ENCODE measurements at places on chromosomes 6 and 20.

- H3K27ac ChIP-seq = no peak overlapping the region
- no peaks in the 10 kb centered on the region for H3K36me3 ChIP-seq
- H3K4me1 ChIP-seq = peaks cover 4% of the 10 kb centered on the region
- peak; percentile 27 for DNase-seq
- no peak overlapping the region for H3K4me3 ChIP-seq
These were observed 24.2 kb downstream of the MGME1 start for GRCh38 chr20:17992847-17993513.

GRCh38 chr6:165487347-165487746 is 175.7 kb downstream of the PDE10A start:
- H3K27ac ChIP-seq = no peak overlapping the region
- no peaks in the 10 kb centered on the region for H3K36me3 ChIP-seq
- no peaks in the 10 kb centered on the region for H3K27me3 ChIP-seq
- H3K4me3 ChIP-seq = no peak overlapping the region

GRCh38 chr20:44174996-44175765 is 11.8 kb downstream of the JPH2 start:
- no peaks in the 10 kb centered on the region for H3K36me3 ChIP-seq
- H3K27ac ChIP-seq = no peak overlapping the region
- no peak for DNase-seq
- no peak overlapping the region for H3K4me3 ChIP-seq
- no peaks in the 10 kb centered on the region for H3K27me3 ChIP-seq

DNA sequence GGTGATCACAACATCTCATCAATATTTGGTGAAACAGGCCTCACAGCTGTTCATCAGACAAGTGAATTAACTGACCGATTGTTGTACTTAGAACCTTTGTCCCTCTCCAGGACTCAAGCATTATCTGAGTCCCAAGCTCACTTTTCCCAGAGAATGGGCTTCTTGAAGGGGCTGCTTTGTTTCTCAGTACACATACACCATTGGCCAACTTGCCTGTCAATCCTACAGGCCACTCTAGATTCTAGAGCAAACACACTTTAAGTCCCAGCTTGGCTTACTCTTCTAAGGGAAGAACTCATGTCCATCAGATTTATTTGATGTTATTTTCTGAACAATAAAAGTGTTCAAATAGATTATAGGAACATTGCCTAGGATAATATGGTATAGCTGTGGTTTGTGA is 249.5 kb downstream of the BCKDHB start:
- H3K27ac ChIP-seq = no peak overlapping the region
- no peaks in the 10 kb centered on the region for H3K36me3 ChIP-seq
- no peaks in the 10 kb centered on the region for H3K4me1 ChIP-seq
- H3K4me3 ChIP-seq = no peak overlapping the region

GRCh38 chr20:5987383-5987782 is 36.9 kb downstream of the MCM8 start:
- no peak overlapping the region for H3K4me3 ChIP-seq
- no peak overlapping the region for H3K27ac ChIP-seq
- no peaks in the 10 kb centered on the region for H3K27me3 ChIP-seq
- no peaks in the 10 kb centered on the region for H3K4me1 ChIP-seq
- H3K36me3 ChIP-seq = 0 out of 2 replicates have a peak, but pooled peaks cover 1% of the 10 kb centered on the region
- no peak for DNase-seq

GRCh38 chr6:36698196-36698595 is 570 bp downstream of the RAB44 start:
- no peak for DNase-seq
- no peak overlapping the region for H3K27ac ChIP-seq
- H3K4me3 ChIP-seq = no peak overlapping the region
- H3K4me1 ChIP-seq = no peaks in the 10 kb centered on the region
- peaks cover 17% of the 10 kb centered on the region for H3K27me3 ChIP-seq

- H3K4me1 ChIP-seq = peaks cover 13% of the 10 kb centered on the region
- H3K27ac ChIP-seq = no peak overlapping the region
- no peak overlapping the region for H3K4me3 ChIP-seq
- no peaks in the 10 kb centered on the region for H3K27me3 ChIP-seq
- no peaks in the 10 kb centered on the region for H3K36me3 ChIP-seq
- no peak for DNase-seq
These were observed 129.5 kb downstream of the INSM1 start for GRCh38 chr20:20497242-20497978.

GRCh38 chr6:18663011-18663410 is 275.9 kb downstream of the RNF144B start:
- H3K27ac ChIP-seq = no peak overlapping the region
- H3K27me3 ChIP-seq = no peaks in the 10 kb centered on the region
- H3K4me1 ChIP-seq = no peaks in the 10 kb centered on the region
- H3K36me3 ChIP-seq = no peaks in the 10 kb centered on the region

DNA sequence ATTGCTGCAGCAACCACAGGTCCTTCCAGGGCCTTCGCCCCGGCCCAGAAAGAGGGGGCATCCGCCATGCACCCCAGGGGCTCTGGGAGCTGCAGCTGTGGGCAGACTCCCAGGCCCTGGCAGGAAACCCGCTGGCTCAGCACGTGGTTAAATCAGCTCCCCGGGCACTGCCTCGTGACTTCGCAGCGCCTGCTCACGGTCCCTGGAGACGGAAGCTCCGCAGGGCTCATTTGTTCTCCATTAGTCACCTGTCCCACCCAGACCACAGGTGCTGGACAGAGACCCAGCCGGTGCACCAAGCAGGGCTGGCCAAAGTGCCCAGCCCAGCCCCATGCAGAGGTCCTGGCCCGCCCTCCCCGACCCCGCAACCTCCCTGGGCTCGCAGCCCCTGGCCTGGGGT is 14.7 kb downstream of the KCNQ2 start:
- no peak overlapping the region for H3K27ac ChIP-seq
- peaks cover 44% of the 10 kb centered on the region for H3K27me3 ChIP-seq
- no peak for DNase-seq
- H3K4me3 ChIP-seq = no peak overlapping the region
- H3K4me1 ChIP-seq = no peaks in the 10 kb centered on the region

GRCh38 chr6:28712982-28713381 is 187.3 kb downstream of the GPX5 start:
- no peak for DNase-seq
- H3K27ac ChIP-seq = no peak overlapping the region
- no peak overlapping the region for H3K4me3 ChIP-seq
- no peaks in the 10 kb centered on the region for H3K27me3 ChIP-seq

- H3K36me3 ChIP-seq = peaks cover 62% of the 10 kb centered on the region
- no peaks in the 10 kb centered on the region for H3K27me3 ChIP-seq
- H3K4me3 ChIP-seq = no peak overlapping the region
- DNase-seq = no peak
- H3K27ac ChIP-seq = peak overlapping the region; percentile 17
- H3K4me1 ChIP-seq = peaks cover 30% of the 10 kb centered on the region
These were observed 12.7 kb downstream of the DYNLRB1 start for GRCh38 chr20:34528921-34529297.

GRCh38 chr6:136547336-136547735 is 2.9 kb downstream of the MAP7 start:
- H3K36me3 ChIP-seq = no peaks in the 10 kb centered on the region
- peaks cover 42% of the 10 kb centered on the region for H3K27me3 ChIP-seq
- H3K27ac ChIP-seq = no peak overlapping the region
- DNase-seq = peak; percentile 63

DNA sequence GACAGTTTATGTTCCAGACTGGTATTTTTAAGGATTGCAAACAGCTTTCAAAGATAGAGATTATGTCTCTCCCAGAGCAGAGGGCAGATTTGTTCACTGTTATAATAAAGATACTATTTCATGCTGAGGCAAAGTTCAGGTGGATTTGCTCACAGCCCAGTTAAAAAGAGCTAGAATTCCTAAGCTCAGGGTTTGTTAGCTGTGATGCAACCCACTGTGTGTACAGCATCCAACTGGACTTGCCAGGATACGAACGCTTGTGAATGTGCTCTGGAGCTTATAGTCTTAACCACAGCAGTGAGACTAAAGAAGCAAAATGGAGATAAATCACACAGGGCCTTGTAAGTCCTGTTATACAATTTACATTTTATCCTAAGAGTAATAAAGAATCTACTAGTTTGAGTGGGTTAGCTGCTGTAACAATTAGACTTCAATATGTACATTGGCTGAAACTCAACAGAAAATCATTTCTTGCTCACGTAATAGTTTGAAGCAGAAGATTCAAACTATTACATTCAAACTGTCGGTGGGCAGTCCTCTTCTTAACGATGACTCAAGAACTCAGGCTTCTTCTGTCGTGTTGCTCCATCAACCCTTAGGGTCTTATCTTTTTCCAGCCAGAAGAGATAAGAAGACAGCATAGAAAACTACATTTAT is 204.0 kb upstream of the PLN start:
- no peak overlapping the region for H3K4me3 ChIP-seq
- H3K36me3 ChIP-seq = no peaks in the 10 kb centered on the region
- no peak overlapping the region for H3K27ac ChIP-seq
- peak; percentile 42 for DNase-seq

GRCh38 chr6:150535151-150535804 is 64.4 kb upstream of the PLEKHG1 start:
- H3K27ac ChIP-seq = no peak overlapping the region
- H3K27me3 ChIP-seq = peaks cover 1% of the 10 kb centered on the region
- no peak for DNase-seq
- no peaks in the 10 kb centered on the region for H3K36me3 ChIP-seq
- no peaks in the 10 kb centered on the region for H3K4me1 ChIP-seq
- H3K4me3 ChIP-seq = no peak overlapping the region

DNA sequence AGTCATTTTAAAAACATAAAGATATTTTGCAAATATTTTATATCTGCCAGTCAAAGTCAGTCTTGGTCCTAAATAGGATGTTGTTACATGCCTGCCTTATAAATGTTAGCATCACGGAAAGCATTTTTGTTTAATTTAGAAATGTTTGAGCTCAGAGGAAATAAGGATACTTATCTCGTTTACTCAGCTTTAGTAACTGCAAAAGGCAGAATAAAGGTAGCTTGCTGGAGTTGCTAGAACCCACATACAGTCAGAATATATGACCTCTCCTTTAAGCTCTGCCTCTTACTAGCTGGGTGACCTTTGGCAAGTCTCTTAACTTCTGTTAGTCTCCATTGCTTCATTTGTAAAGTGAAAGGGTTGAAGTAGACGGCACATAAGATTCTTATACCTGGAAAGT is 867.3 kb downstream of the KIF16B start:
- H3K36me3 ChIP-seq = no peaks in the 10 kb centered on the region
- H3K4me3 ChIP-seq = no peak overlapping the region
- H3K27me3 ChIP-seq = no peaks in the 10 kb centered on the region
- peaks cover 2% of the 10 kb centered on the region for H3K4me1 ChIP-seq
- no peak for DNase-seq
- H3K27ac ChIP-seq = no peak overlapping the region

DNA sequence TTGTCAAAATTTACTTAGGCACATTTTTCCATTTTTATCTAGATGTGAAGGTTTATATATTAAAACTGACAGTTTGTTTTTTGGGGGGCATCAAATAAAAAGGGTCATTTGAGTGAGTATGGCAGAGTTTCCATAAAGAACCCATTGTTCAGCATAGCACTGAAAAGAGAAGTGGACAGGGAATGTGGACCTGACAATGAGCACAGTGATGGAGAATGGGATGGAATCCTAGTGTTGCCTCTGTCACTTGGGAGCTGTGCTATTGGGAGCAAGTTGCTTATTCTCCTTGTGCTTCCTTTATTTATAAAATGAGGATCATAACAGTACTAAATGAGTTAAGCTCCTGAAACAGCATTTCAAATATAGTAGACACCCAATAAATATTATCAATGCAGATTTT is 130.7 kb upstream of the SIM1 start:
- H3K27ac ChIP-seq = no peak overlapping the region
- H3K27me3 ChIP-seq = no peaks in the 10 kb centered on the region
- no peak for DNase-seq
- H3K36me3 ChIP-seq = peaks cover 9% of the 10 kb centered on the region

- DNase-seq = no peak
- no peaks in the 10 kb centered on the region for H3K36me3 ChIP-seq
- H3K27me3 ChIP-seq = no peaks in the 10 kb centered on the region
- no peak overlapping the region for H3K4me3 ChIP-seq
- H3K4me1 ChIP-seq = no peaks in the 10 kb centered on the region
- no peak overlapping the region for H3K27ac ChIP-seq
These were observed 126.5 kb downstream of the AFG1L start for GRCh38 chr6:108421366-108421765.

- peaks cover 28% of the 10 kb centered on the region for H3K27me3 ChIP-seq
- no peaks in the 10 kb centered on the region for H3K36me3 ChIP-seq
- H3K4me1 ChIP-seq = peaks cover 2% of the 10 kb centered on the region
- no peak overlapping the region for H3K4me3 ChIP-seq
These were observed 93.2 kb downstream of the PSMG4 start for GRCh38 chr6:3351829-3352524.

GRCh38 chr6:157019733-157020132 is 242.6 kb downstream of the ARID1B start:
- H3K27me3 ChIP-seq = no peaks in the 10 kb centered on the region
- no peak overlapping the region for H3K4me3 ChIP-seq
- peaks cover 12% of the 10 kb centered on the region for H3K4me1 ChIP-seq
- H3K36me3 ChIP-seq = no peaks in the 10 kb centered on the region

DNA sequence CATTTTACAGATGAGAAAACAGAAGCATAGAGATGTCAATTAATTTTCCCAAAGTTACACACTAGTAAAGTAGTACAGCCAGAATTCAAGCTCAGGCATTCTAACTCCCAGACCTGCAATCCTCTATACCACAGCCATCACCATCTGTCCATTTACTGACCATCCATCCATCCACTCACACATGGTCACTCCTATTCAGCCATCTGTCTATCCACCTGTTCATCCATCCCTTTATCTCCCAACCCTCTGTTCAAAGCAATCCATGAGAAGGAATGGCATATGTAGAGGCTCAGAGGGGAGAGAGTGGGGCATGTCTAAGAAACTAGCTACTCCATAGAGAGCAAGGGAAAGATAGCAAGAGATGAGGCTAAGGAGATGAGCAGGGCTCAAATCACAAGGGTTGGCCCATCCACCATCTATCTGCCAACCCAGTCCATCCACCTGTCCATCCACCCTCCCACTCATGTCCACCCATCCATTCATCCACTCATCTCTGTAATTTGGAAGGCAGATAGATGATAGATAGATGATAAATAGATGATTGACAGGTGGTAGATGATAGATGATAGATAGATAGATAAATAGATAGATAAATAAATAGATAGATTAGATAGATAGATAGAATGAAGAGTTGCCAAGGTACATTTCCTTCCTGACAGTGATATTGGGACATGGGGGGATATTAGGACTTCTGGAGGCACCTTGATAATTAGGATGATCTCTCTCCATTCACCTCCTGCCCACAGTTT is 12.2 kb upstream of the C6orf132 start:
- DNase-seq = no peak
- no peaks in the 10 kb centered on the region for H3K36me3 ChIP-seq
- peaks cover 7% of the 10 kb centered on the region for H3K27me3 ChIP-seq
- no peak overlapping the region for H3K4me3 ChIP-seq
- peaks cover 3% of the 10 kb centered on the region for H3K4me1 ChIP-seq
- no peak overlapping the region for H3K27ac ChIP-seq

- no peaks in the 10 kb centered on the region for H3K4me1 ChIP-seq
- peak overlapping the region; percentile 11 for H3K4me3 ChIP-seq
- H3K36me3 ChIP-seq = no peaks in the 10 kb centered on the region
- H3K27me3 ChIP-seq = peaks cover 32% of the 10 kb centered on the region
- H3K27ac ChIP-seq = no peak overlapping the region
- DNase-seq = peak; percentile 86
These were observed 106.6 kb downstream of the TRIM27 start for GRCh38 chr6:28816909-28817807.

- DNase-seq = peak; percentile 54
- peaks cover 38% of the 10 kb centered on the region for H3K4me1 ChIP-seq
- no peak overlapping the region for H3K4me3 ChIP-seq
- H3K27ac ChIP-seq = peak overlapping the region; percentile 46
These were observed 34.0 kb upstream of the PI16 start for GRCh38 chr6:36920546-36920945.

GRCh38 chr6:69895396-69895795 is 29.0 kb downstream of the COL19A1 start:
- H3K36me3 ChIP-seq = no peaks in the 10 kb centered on the region
- DNase-seq = no peak
- H3K27me3 ChIP-seq = no peaks in the 10 kb centered on the region

Data from IMR-90 (cell line).